NCI-H524 treated with DMSO at 0.1 percent for 48 hours (cell line): ENCODE measurements at places on chromosomes 6 and 20.

GRCh38 chr20:51480507-51481270, 61.8 kb downstream of the NFATC2 start:
- DNase-seq: no peak

DNA sequence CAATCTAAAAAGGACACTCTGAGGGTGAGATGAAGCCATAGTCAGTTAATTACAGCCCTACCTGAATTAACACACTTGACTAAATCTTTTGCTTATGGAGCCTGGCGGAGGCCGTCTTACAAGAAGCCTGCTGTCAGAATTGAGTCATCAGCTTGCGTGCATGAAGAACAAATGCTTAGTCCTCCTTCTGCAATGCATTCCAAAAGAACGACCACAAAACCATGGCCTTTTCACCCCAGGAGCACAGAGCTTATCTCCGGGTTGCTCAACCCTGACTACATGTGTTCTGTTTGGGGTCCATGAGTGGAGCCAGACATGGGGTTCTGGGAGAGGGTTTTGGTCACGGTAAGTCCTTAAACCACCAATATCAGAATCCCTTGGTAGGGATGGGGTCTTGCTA, 318.1 kb downstream of the CLIC5 start:
- no peak for DNase-seq

DNA sequence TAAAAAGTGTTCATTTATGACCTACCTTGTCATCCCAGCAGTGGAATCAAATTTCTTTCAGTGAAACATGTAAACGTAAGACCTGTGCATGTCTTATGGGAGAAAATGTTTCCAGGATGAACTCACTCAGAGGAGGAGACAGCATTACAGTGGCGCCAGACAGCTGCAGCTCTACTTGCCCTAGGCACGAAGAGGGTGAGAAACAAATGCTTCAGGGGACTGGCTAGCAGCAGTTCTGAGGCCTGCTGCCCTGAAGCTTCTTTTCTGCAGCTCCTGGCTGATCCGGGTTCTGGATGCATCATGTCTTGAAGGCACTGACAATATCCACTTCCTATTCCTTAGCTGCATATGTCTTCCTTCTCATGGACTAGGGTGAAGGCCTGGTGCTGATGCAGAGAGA, 120.2 kb downstream of the QRSL1 start:
- no peak for DNase-seq

DNA sequence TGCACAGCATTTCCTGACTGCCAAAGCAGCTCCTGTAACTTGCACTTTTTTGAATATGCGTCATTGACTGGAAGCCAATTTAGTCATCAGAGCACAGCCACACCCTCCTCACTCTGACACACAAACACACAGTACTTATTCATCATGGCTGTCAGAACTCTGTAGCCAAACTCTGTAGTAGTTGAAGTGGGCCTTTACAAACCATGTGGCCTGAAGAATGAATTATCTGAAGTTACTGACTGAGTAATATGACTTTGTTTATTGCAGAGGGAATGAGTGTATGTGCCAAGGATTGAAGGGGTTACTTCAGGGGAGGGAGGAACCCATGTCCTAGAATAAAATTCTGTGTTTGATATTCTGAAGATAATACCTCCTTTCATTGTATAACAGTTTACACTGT, 102.7 kb downstream of the FIG4 start:
- DNase-seq: no peak

- DNase-seq: no peak
Measured at GRCh38 chr6:138765896-138766655, 7.5 kb upstream of the CCDC28A start.

DNA sequence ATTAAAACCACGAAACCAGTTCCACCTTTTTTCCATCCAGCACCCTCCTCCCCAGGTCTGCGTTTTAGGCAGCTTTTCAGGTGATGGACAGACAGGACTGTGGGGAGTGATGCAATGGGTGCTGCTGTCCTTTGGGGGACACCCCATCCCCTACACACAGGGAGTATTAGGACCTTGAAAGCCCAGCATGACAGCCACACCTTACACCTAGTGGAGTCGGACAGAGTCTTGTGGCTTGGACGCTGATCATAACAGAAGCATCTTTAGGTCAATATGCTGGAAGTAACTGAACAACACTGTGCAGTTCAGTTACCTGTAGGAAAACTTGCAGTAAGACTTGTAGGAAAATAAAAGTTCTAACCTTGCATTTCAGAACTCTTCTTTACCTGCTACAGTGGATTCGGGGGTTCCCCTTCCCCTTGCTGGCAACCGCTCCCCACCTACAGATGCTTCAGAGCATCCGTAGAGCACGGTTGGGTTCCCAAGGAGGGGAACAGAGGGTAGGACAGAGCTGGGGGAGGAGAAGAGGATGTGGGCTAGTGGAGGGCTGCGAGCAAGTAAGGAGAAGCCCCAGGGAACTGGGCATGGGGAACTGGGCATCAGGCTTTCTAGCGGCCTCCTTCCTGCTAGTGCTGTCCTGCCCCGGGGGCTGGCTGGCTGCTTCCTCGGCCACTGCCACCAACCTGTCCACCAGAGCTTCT, 31.7 kb downstream of the PLEKHG1 start:
- no peak for DNase-seq

- DNase-seq: no peak
Measured at GRCh38 chr6:84582997-84583396, 181.4 kb downstream of the TBX18 start.

DNA sequence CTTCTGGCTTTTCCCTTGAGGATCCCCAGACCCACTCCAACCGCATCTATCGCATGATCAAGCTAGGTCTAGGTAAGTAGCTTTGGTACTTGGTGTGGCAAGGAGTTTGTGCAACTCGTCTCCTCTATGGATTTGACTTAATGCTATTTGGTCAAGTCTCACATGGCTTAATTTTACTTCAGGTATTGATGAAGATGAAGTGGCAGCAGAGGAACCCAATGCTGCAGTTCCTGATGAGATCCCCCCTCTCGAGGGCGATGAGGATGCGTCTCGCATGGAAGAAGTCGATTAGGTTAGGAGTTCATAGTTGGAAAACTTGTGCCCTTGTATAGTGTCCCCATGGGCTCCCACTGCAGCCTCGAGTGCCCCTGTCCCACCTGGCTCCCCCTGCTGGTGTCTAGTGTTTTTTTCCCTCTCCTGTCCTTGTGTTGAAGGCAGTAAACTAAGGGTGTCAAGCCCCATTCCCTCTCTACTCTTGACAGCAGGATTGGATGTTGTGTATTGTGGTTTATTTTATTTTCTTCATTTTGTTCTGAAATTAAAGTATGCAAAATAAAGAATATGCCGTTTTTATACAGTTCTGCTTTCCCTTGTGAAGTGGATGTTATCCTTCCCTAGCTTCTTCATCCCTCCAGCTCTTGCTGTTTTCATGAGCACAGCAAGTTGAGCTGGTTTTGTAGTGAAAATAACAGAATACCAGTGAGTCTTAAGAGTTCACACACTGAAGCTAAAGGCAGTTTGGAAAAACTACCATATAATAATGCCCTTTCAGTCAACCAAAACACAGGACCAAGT, 3.8 kb downstream of the SLC35B2 start:
- DNase-seq: no peak

DNA sequence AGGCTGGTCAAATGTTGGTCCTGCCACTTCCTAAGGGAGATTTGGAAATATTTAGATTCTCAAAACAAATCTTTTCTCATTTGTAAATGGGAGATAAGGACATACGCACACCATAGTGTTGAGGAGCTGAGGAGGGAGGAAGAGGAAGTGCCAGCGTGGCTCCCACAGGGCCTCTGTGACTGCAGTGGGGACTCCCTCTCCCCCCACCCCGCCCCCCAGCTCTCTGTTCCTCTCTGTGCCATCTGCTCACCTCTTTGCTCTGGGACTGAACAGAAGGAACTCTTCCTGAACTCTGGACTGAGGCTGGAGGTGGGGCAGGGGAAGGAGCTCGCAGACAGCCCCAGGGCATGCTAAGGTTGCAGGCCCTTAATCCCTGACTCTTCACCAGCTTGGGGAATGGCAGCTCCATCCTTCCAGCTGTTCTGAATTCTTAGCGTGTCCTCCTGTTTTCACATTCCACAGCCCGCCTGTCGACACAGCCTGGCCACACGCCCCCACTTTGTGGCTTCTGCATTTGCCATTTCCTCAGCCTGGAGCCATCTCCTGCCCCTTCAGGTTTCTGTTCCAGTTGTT, 11.4 kb downstream of the DDX27 start:
- peak; percentile 99 for DNase-seq

GRCh38 chr6:141914646-141915045, 218.1 kb upstream of the GJE1 start:
- no peak for DNase-seq

DNA sequence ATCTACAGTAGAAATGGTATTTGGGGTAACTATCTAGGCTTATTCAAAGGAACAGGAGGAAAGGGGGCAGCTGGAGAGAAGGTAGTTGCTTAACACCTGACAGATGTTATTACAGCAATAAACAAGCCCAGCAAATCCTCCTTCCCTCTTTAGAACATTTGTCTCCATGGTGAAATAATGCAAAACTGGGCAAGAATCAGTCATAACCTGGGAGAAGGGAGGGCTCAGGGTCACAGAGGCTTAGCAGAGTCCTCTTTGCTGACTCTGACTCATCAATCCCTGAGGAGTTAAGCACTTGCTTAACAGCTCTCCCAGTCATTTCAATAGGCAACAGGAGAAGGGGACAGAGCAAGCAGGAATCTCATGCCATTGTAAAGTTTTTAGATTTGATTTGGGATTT, 230.3 kb downstream of the IBTK start:
- peak; percentile 87 for DNase-seq

- DNase-seq: no peak
Measured at GRCh38 chr6:142784344-142784743, 160.6 kb downstream of the HIVEP2 start.

DNA sequence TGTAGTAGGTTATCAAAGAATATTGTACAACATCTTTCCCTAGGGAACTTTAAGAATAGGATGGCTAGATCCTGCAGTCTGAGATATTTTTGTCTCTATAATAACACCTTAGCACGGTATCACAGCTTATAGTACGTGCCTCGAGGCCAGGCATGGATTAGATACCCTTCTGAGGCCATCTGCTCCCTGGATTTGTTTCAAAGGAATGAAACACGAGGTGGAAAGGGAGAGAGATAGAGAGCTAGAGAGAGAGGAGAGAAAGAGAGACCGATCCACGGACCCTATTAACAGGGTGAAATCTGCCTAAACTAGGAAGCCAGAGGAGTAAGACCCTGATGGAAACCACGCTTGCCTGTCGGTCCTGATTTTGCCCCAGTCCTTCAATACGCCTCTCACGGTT, 92.5 kb downstream of the CD83 start:
- DNase-seq: peak; percentile 21

GRCh38 chr20:47070176-47070575, 175.5 kb downstream of the EYA2 start:
- no peak for DNase-seq

- DNase-seq: no peak
Measured at GRCh38 chr6:149493761-149494320, 9.0 kb upstream of the ZC3H12D start.

GRCh38 chr6:108806171-108806570, 42.1 kb upstream of the ARMC2 start:
- DNase-seq: no peak

GRCh38 chr6:3926150-3926482, 76.9 kb downstream of the FAM50B start:
- DNase-seq: no peak

DNA sequence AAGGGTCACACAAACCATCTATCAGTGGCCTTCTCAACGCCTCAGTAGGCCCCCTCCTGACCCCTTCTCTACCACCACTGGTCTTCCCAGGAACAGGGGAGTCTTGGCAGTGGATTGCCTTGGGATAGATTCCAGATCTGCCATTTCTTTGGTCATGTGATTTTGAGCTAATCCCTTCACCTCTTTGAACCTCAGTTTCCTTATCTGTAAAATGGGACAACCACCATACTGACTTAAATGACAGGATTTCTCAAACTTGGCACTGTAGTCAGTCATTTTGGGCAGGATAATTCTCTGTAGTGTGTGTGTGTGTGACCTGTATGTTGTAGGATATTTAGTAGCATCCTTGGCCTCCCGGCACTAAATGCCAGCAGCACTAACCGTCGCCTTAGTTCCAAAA, 89.1 kb downstream of the CDH22 start:
- no peak for DNase-seq

DNA sequence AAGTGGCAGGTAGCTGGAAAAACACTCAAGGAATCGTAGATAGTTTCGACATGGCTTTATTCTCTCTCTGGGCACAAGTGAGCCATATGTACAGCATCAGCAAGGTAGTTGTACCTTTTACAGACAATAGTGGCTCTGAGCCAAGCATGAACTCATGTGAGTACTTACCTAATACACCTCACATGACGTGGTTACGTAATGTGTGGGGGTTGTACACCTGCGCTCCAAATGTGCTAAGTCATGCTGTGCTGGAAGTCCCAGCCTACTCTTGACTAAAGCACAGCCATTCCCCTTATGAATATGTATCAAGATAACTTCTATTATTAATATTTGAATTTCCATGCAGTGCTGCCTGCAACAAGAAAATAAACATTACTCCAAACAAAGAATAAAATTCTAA, 78.8 kb upstream of the HMGN3 start:
- no peak for DNase-seq

DNA sequence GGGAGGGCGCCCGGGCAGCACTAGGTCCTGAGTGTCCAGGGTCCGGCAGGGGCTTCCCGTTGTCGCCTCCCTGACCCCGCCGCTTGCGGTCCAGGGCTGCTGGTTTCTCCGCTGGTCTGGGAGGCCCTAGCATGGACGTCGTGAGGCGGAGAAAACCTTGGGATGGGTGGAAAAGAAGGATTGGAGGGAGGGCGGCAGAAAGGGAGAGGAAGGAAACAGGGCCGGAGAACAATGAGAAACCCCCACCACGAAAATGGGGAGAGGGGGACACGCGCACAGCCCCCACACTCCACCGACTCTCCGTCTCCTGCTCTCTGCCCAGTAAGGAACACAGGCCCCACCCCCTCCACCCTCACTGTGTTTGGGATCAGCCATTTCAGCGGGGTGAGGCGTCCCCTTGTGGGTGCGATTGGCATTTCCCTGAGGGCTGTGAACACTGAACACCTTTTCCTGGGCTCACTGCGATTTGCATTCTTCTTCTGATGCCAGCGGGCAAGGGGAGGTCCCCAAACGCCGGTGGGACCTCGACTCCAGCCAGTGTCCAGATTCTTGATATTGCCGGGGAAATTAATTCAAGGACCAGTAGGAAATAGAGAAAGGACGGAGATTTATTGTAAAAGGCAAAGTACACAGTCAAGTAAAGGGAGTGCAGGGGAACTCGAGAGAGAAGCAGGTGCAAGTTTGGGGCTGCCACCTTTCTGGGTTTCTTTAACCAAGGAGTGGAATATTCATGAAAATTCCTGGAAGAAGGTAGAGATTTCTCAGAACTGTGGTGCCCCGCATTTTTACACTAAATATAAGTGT, 3.3 kb upstream of the RAET1G start:
- no peak for DNase-seq

GRCh38 chr6:89500611-89501010, 67.7 kb downstream of the ANKRD6 start:
- no peak for DNase-seq

- DNase-seq: no peak
Measured at GRCh38 chr6:106702451-106703110, 73.2 kb downstream of the QRSL1 start.

- no peak for DNase-seq
Measured at GRCh38 chr20:33654680-33655161, 7.4 kb upstream of the C20orf144 start.
